A549 (cell line): ENCODE measurements at places on chromosomes 7 and 10.

DNA sequence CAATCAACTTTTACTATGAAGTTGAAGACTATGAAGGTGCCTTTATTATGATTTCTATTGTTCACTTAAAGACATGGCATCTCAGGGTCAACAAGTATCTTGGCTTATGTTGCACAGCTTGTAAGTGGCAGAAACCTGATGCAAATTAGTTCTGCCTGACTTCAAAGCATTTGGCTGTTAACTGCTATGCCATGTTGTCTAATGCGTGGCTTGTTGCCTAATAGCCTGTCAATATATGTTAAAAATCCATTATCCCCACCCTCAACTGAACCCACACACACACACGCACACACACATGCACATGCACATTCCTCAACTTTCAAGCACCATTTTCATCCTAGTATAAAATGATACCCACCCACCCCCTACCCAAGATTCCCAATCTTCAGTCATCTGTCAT is 217.1 kb downstream of the NRG3 start:
- no peak for DNase-seq

DNA sequence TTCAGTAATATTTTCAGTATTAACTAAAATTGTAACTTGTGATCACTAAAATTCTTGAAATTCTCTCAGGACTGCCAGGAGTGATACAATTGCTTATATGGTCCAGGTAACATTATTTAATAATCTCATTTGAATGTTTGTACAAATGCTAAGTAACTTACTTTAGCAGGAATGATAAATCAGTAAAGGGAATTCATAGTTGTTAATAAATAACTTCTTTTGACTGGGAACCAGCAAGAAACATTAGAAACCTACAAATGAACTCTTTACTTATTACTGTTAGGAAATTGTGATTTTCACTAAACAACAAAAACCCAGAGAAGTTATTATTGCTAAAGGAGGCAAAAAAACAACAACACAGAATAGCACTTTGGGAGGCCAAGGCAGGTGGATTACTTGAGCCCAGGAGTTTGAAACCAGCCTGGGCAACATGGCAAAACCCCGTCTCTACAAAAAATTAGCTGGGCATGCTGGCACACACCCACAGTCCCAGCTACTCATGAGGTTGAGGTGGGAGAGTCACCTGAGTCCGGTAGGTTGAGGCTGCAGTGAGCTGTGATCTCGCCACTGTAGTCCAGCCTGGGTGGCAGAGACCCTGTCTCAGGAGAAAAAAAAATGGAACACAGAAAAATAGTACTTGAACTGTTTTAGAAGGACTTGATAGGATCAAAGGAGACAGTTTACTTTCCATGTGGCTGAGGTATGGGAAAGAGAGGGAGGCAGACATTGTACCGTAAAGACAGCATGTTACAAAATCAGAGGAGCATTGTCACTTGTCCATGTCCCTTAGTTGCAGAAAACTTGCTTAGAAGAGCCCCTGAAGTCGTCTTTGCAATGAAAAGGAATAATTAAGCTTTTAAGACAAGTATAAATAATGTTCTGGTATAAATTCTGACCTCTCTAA is 53.1 kb downstream of the SHOC2 start:
- DNase-seq = no peak

DNA sequence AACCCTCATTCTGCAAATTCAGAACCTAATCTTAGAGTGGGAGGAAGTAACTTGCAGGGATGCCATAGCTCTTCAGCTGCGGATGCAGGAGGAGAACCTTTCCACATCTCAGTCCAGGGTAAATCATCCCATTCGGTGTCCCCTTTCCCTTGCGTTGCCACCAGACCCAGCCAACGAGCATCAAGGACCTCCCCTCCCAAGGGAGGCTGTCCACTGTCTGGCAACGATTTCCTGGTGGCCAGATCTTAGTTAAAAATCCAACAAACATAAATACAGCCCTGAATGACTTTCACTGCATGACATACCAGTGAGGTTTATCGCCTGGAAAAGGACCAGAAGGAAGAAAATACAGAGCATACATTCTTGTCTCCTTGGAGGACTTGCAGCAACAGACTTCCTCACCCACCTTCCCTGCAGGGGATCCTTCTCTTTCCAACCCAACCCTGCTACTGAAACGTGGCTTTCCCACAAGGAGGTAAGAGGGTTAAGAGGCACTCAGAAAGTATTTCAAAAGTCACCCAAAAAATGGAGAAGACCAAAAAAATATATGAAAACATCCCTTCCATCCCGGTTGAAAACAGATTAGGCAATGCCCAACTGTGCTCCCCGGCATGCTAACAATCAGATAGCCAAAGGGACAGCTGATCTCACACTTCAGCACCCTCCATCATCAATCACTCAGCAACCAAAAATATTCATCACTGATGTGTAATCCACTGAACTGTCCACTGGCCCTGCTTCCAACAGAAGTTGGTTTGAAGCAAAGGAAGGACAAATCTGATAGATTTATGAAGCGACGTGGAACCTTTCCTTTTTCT is 206.6 kb downstream of the TNS3 start:
- no peak for DNase-seq

GRCh38 chr7:15888090-15888489 is 201.6 kb upstream of the MEOX2 start:
- DNase-seq = no peak

GRCh38 chr7:110800984-110801383 is 289.9 kb upstream of the LRRN3 start:
- DNase-seq = no peak

- no peak for DNase-seq
Measured at GRCh38 chr7:50300336-50300735, 4.2 kb upstream of the IKZF1 start.

- no peak for DNase-seq
Measured at GRCh38 chr10:17077346-17077781, 52.2 kb downstream of the CUBN start.

- DNase-seq = no peak
Measured at GRCh38 chr10:79013406-79013987, 55.3 kb upstream of the ZMIZ1 start.

DNA sequence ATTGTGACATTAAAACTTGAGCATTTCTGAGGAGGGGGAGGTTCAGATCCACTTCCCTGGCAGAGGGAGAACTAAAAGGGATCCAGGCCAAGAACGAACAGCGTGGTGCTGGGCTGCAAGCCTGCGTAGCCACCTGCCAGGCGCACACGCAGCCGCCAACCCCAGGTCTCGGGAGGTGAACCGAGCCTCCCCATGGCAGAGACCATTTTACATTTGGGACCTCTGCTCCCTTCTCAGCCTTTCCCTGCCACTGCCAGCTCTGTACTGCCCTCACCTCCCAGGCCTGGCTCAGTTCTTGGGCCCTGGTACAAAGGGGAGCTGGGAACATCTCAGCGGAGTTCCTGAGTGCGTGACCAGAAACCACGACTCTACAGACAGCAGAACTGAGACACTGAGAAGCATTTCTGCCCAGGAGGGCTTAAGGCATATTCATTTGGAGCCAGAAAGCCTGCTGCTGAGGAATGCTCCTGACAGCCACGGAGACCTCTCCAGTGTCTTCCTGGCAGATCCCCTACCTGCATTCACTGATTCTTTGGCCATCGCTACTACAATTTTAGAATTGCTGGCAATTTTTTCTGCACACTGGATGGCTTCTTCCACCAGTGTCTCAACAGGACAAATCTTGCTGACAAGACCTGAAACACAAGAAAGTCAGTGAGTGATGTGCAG is 7.6 kb downstream of the ECHS1 start:
- no peak for DNase-seq

DNA sequence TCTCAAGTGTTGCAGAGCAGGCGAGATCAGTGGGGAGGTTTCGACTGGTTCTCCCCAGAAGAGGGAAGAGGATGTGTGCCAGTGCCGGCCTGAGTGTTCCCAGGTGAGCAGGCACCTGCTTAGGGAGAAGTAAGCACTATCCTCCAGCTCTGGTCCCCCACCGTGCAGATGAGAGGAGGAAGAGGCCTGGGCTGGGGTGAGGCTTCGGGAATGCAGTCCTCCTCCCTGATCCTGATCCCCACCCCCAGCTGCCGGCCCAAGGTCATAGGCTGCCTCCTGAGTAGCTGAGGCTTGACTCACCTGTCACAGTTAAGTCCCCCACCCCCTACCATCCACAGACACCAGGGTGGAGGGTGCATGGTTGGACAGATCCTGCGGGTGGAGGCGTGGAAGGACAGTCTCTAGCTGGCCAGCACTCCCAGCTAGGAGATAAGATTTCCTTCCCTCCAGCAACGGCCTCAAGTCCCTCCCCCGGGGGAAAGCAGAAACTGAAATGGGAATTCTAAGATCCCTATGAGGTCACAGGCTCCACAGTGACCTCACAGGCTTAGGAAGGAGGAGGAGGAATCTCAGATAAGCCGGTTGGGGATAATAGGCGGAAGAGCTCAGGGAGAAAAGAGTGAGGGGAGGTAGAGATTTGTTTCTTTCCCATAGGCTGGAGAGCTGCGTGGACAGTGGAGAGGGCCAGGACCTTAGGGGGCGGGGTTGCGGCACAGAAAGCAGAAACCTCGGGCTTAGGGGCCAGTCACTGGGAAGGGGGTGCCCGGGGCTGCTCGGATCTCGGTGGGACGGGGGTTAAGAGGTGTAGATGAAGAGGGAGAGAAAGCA is 1.0 kb downstream of the LRCH4 start:
- peak; percentile 35 for DNase-seq

DNA sequence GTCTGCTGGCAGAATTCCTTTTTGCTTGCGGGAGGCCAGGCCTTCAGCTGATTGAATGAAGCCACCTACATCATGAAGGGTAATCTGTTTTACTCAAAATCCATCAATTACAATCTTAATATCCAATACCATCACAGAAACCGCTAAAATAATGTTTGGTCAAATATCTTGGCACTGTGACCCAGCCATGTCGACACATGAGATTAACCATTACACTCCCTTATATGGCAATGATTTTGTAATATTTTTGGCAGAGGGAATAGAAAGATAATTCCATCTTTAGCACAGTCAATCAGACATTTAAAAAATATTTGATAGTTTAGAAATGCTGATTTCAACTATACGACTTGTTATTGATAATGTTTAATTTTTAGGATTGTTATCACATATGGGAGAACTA is 36.5 kb upstream of the SLC39A12 start:
- DNase-seq = no peak

GRCh38 chr7:49714182-49714581 is 59.3 kb upstream of the VWC2 start:
- DNase-seq = no peak

GRCh38 chr10:132582771-132583170 is 45.2 kb downstream of the INPP5A start:
- no peak for DNase-seq

DNA sequence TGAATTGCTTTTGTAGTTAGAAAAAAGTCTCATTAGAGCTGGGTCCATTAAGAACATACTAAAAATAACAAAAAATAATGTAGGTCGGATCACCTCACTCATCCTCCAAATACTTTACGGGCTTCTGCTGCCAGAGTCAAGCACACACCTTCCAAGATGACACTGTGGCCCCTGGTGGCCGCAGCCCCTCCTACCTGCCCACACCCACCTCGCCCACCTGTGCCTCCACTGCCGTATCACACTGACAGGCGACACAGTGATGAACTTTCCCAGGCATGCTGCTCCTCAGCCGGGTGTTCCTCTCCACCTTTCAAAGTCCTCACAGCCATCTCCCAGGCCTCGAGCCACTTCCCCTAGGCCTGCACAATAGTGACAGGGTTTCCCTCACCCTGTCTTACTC is 60.9 kb downstream of the STK17A start:
- DNase-seq = no peak

- DNase-seq = peak; percentile 23
Measured at GRCh38 chr10:92697663-92698511, 8.1 kb downstream of the HHEX start.

DNA sequence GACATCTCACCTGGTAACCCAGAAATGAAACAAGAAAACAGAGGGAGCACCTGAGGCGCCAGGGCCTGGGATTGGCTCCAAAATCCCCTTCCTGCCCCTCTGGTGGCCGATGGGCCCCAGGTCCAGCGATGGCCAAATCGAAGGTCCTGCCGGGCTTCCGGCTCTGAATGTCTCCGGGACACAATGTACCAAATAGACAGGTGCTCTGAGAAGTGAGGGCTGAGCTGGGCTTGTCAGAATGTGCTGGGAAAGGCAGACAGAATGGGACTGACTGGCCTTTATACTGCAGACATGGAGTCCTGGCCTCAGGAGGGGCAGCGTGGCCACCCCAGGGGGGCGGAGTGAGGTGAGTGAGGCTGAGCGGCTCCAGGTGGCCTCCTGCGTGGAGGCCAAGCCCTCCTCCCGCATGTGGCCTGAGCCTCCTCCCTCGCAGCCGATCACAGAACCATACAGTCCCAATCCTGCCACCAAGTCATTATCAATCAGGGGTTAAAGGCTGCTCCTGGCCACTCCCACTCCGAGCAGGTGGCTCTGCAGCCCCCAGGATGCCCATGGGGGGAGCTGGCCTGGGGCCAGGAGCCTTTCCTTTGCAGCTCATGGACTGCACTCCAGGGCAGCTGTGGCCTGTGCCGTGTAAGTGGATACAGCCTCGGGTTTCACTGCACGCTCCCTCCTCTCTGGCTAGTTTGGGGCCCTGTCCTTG is 185.5 kb downstream of the ADARB2 start:
- DNase-seq = no peak

- DNase-seq = no peak
Measured at GRCh38 chr7:141280100-141280499, 206.2 kb downstream of the TMEM178B start.

GRCh38 chr7:37674531-37674930 is 9.0 kb upstream of the GPR141 start:
- no peak for DNase-seq

- no peak for DNase-seq
Measured at GRCh38 chr10:4650582-4650981, 175.4 kb upstream of the AKR1E2 start.

GRCh38 chr7:157388301-157388700 is 51.5 kb downstream of the DNAJB6 start:
- no peak for DNase-seq

DNA sequence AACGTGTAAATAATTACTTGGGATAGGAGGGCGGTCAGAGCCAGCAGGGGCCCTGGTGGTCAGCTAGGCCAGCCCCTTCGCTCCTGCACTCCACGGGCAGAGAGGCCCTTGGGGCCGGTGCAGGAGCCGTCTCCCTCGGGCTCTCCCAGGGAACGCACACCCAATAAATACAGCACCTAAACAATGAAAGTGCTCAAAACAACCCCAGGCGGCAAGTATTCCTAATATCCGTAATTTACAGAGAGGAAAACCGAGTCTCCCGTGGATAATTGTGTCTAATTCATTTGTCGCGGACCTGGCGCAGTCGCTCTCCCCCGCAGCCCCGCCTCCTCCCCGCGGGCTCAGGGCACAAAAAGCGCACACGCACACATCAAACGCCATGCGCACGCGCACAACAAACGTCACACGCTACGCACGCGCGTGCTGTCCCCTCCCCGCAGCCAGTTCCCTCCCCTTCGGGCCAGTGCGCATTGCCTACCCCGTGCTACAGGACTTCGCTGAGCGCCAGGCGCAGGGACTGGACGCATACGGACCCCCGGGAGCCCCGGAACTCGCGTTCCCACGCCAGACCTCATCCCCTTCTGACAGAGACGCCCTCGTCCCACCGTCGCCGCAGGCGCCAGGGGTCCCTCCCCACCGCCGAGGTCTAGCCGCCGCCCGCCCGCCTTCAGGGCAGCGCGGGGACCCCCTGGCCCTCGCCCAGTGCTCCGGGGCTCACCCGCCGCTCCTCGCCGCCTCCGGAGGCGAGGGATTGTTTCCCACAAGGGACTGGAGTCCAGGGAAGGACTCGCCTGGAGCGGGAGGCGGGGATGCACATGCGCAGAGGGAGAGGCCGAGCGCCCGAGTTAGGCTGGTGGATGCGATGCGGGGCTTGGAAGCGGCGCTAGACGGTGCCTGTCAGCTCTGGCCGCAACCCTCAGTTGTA is at the start of gene ZNF248:
Gene ZNF248 (minus strand): TSS at position 324 of the 925 bp plus-strand sequence. CDS start 1,300 bp downstream, outside the sequence.
- peak; percentile 81 for DNase-seq

- no peak for DNase-seq
Measured at GRCh38 chr7:83161186-83161585, 1.5 kb downstream of the PCLO start.
